D341Med (cell line): ENCODE measurements at places on chromosomes 12 and 14.
A peak's percentile ranks its signal among the peaks of the same experiment; 100 is the strongest.

DNA sequence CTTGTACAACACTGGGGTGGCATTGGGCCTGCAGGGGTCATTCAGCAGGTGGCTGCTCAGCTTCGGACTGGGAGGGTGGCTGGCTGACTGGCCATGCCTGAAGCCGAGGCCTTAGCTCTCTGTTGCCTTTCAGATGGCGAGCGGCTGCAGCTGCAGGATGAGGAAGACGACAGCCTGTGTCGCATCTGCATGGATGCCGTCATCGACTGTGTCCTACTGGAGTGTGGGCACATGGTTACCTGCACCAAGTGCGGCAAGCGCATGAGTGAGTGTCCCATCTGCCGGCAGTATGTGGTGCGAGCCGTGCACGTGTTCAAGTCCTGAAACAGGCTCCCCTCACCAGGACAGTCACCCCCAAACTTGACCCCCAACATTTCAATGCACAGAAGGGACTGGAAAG lies 23.3 kb downstream of the RNF34 start:
- DNase-seq = no peak

- no peak for DNase-seq
These were observed 21.0 kb downstream of the KTN1 start for GRCh38 chr14:55600784-55601561.

DNA sequence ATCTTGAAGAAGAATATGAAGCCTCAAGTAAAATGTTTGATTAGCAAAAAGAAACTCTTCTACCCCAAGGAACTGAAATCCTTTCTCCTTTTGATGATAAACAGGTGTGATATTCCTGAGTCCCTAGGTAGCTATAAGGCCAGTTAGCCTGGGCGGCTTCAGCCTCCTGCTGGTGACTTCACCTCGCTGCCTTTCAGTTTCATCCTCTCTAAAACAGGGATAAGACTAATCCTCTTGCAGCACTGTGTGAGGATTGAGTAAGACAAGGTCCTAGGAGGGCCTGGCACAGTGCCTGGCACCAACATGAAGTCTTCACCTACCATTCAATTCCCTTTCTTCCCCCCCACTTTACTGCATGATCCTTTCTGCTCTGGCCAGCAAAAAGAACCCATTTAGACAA lies 42.1 kb downstream of the CIT start:
- peak; percentile 79 for DNase-seq

DNA sequence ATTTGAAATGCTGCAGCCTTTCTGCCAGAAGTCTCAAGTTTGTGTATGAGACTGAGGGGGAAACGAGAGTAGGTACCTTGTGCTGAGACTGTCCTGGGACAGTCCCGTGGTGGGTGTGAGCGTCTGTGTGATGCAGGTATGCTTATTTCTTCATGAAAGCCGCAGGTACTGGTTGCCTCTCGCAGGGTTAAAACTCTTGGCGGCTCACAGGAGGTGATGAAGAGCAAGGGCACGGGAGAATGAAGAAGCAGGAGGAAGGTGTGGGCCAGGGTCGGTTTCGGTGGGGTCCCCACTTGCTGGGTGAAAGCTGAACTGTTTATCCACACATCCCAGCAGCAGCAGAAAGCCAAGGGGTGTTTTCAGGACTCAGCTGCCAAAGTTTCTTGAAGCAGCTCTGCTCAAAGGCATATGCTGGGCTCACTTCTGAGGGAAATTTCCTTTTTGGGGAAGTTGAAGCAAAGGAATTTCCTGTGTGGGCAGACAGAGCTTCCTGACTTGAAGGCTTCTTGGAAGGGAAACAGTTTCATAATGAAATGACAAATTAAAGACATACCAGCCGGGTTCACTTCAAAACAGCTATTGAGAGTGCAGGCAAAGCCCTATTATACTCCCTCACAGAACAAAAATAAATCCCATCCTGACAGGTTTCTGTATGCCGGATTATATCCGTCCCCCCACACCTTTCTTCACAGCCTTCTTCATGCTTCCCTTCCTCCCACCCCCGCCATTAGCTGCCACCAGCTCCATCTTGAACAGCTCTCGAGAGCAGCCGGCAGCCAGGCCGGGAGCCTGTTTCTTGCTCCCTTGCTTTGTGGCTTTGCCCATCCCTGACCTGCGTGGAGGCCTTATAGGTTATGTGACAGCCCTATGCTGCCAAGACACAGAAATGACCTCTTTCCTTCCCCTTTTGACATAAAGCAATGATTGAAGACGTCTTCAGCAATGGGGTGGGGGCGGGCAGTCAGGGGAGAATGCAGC lies 116.6 kb downstream of the ETV6 start:
- no peak for DNase-seq

DNA sequence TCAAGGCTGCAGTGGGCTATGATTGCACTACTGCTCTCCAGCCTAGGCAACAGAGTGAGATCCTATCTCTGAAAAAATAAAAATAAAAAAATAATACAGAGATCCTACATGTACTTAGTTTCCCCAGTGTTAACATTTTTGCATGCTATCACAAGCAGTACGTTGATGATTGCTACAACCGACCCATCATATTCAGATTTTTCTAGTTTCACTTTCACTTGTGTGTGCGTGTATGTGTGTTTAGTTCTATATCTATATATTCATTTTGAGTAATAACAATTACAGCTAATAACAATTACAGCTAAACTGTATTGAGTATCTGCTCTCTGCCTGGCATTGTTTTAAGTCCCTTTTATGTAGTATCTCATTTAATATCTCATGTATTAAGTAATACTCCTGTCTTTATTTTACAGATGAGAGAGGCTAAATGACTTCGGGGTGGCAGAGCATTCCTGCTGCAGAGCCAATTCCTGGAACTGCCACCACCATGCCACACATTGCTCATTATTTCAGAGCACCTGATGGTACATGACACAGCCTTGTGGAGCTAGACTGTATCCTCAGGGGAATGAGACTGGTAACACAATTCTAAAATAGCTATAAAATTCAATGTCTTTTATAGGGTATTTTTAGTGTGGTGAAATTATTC lies 153.1 kb downstream of the BCAT1 start:
- DNase-seq = no peak

DNA sequence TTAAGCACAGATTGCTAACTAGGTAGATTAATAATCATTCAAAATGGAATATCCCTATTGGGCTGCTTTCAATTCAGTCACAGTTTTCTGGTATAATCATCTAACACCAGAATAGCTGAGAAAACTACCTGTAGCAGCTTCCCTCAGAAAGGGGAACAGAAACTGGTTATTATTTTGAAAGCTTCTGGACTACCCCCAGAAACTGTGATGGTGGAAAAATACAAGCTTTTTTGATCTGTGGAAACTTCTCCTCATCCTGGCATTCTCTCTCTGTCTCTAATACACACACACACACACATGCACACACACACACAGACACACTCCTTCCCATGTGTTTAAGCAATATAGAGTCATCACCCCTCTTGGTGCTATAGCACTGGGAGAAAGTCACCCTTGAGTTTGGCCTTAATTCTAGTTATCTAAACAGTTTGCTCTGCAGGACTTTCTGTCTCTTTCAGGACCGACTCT lies 251.5 kb upstream of the LMO3 start:
- no peak for DNase-seq

GRCh38 chr12:126668538-126668937 lies 1598.4 kb upstream of the TMEM132C start:
- DNase-seq = no peak

- no peak for DNase-seq
These were observed 15.4 kb upstream of the UBC start for GRCh38 chr12:124929649-124930419.

GRCh38 chr14:70884595-70885342 lies 22.5 kb upstream of the PCNX1 start:
- no peak for DNase-seq
